Heart right ventricle (tissue), 16 donors: ENCODE measurements at places on chromosomes 1 and 21. TPM values are rescaled to one million over a fixed set of nuclear protein-coding genes. Genes with fewer than 3 reads are reported as not detected.

PCSK9 gene
- total RNA-seq = not detected

PTPRC gene
- 2.7 TPM for total RNA-seq

OR6N1 gene
- total RNA-seq = not detected

PADI1 gene
- not detected for total RNA-seq

TEDDM1 gene
- total RNA-seq = not detected

PADI2 gene
- total RNA-seq = 0.26 TPM

TMEM63A gene
- 22.4 TPM for total RNA-seq

AADACL3 gene
- total RNA-seq = not detected

PCP4L1 gene
- total RNA-seq = 1.0 TPM

DNA sequence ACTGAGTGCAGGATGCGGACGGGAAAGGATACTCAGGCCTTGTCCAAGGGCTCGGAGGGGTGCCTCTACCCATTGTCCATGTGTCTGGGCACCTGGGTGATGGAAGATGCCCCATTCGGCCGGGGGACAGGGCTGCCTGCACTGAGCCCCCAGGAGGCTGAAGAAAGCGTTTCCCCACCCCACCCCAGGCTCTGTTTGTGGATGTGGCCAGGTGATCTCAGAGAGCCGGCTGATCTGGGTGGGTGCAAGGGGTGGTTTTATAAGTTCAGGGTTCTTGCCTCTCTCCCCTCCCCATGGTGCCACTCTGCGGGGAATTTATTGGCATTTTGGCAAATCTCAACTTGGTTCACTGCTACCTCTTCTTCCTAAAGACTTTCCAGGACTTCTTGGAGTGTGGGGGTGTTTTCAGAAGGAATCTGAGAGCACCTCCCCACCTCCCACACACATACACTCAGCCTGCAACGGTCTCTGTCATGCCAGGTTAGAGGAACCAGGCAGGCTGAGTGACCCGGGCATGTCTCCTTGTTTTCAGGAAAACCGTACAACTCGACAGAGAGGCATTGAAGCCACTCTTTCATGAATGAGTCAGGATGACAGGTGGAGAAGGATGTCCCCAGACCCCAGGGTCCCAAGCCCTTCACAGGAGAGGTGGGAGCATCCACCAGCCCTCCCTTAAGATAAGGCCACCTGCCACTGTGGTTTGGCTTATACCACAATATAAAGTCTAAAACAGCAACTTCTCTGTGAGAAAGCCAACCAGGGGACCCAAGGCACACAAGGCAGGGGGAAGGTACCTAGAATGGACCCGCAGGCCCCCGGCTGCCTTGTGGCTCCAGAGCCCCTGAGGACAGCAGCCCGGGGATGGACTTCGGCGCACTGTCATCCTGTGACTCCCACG lies 174.9 kb downstream of the ETS2 start:
- no peak for DNase-seq

DNA sequence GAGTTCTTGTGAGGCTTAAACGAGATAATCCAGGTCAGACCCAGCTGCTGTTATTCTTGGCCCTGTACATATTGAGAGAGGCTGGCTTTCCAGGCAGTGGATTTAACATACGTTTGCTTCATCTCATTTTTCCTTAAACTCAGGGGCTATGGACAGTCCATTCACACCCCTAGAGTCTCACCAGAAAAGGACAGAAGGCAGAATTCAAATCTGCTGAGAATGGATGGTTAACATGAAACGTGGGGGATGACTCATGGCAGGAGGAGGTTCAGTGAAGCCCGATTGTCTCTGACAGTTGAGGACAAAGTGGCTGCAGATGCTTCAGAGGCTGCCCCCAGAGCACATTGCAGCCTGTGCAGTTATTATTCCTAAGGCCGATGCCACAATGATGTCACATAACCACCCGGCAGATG lies 39.5 kb downstream of the TGFB2 start:
- no peak for DNase-seq

DNA sequence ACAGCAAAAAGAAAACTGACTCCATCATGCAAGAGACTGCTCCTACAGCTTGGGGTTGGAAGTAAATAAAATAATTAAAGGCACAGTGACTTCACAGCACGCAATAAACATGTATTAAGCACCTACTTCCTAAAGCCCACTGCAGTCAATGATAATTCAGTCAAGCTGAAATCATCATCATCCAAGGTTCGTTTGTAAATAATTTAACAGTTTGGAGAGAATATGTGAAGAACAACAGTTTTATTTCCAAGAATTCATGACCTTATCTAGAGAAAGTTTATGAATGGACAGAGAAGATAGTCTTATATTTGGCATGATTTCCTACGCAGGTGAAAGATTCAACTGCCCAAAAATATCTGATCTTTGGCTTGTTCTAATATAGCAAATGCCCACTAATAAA lies 86.8 kb downstream of the SMYD3 start:
- no peak for DNase-seq

- no peak for DNase-seq
Observed at GRCh38 chr21:28150778-28151177, 841.9 kb downstream of the LTN1 start.

- no peak for DNase-seq
Observed at GRCh38 chr1:77874804-77875445, 13.5 kb upstream of the NEXN start.

GRCh38 chr1:209406595-209406994 lies 176.9 kb upstream of the CAMK1G start:
- no peak for DNase-seq

DNA sequence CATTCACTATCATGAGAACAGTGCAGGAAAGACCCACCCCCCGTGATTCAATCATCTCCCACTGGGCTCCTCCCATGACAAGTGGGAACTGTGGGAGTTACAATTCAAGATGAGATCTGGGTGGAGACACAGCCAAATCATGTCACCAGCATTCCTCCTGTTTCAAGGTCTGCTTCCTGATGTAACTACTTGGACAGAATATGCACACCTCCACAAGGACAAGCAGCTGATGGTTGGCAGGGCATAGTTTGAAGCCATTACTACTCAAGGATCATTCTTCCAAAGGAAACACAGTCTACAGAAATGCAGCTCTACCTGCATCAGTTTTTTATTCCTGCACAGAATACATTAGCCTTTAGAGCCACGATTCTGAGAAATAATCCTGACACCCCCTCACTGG lies 28.5 kb upstream of the RNF2 start:
- DNase-seq = no peak

- no peak for DNase-seq
Observed at GRCh38 chr1:76625886-76626678, 241.2 kb upstream of the ST6GALNAC5 start.

DNA sequence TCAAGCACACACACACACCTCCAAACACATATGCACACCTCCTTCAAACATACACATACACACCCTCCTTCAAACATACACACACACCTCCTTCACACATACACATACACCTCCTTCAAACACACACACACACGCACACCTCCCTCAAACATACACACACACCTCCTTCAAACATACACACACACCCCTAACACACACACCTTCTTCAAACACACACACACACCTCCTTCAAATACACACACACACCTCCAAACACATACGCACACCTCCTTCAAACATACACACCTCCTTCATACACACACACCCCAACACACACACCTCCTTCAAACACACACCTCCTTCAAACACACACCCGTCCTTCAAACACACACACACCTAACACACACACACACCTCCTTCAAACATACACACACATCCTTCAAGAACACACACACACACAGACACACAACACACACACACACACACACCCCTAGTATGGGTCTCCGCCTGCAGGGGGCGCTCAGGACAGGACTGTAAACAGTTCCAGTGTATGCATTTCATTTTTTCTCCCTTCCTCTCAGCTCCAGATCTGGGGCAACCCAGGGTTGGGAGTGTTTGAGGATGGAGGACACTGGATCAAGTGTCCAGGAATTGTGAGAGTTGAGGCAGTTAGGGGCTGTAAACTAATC lies 12.1 kb downstream of the LGR6 start:
- DNase-seq = no peak

- DNase-seq = no peak
Observed at GRCh38 chr21:18608226-18608625, 204.6 kb upstream of the TMPRSS15 start.

GRCh38 chr21:36985751-36986594 lies 19.5 kb upstream of the HLCS start:
- no peak for DNase-seq

- DNase-seq = no peak
Observed at GRCh38 chr1:159088546-159089183, 12.1 kb upstream of the AIM2 start.

DNA sequence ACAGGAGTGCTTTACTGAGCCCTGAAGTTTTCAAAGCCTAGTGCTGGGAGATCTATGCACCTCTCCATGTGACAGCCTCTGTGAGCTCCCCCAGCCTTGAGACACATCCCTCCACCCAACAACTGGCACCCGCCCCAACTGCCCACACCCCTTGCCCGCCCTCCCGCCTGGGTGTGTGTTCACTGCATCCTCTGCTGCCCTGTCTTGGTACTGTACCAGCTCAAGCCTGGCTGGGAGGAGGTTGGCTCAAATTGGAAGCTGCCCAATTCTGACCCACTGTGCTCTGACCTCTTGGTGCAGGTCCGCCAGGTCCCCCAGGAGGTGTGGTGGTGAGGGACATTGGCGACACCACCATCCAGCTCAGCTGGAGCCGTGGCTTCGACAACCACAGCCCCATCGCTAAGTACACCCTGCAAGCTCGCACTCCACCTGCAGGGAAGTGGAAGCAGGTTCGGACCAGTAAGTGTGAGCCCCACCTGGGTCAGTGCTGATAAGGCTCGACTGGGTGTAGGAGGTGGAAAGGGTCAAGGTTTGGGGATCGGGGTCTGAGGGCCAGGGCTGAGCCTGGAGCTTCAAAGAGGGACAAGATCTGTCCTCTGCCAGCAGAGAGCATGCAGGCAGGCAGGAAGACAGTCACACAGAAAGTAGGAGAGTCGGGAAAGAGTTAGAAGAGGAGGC lies 18.0 kb downstream of the TMEM81 start:
- DNase-seq = no peak

- DNase-seq = peak; percentile 59
Observed at GRCh38 chr1:26768755-26769154, 19.0 kb upstream of the PIGV start.

GRCh38 chr1:86138746-86139145 lies 17.8 kb downstream of the COL24A1 start:
- DNase-seq = no peak

GRCh38 chr1:41640141-41640751 lies 155.8 kb upstream of the EDN2 start:
- no peak for DNase-seq

- DNase-seq = no peak
Observed at GRCh38 chr1:228685081-228685660, 50.1 kb upstream of the RHOU start.

DNA sequence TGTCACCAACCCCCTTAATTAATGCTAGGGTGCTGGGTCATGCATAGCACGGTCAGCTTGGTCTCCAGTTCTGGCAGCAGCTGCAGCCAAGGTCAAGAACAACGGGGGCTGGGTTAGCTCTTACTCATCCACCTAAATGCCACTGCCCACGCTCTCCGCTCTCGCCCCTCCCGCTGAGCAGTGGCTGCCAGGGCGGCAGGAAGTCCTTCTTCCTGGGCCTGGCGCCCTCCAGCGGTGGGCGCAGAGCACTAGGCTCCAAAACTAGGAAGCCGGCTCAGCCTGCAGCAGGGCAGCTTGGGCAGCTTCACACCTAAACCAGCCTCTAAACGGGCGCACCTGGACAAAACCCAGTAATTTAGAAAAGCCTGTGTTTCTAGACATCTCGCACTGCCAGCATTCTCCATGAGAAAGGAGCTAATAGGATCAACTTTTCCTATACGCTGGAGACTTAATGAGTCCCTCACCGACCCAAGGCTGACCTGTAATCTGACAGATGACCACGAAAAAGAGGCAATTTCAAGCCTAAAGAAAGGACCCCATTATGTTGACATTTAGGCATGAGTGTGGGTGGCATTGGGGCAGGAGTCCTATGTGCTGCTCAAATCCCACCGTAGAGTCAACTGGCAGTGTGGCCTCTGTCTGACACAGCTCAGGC lies 78.4 kb upstream of the LRRN2 start:
- peak; percentile 75 for DNase-seq

DNA sequence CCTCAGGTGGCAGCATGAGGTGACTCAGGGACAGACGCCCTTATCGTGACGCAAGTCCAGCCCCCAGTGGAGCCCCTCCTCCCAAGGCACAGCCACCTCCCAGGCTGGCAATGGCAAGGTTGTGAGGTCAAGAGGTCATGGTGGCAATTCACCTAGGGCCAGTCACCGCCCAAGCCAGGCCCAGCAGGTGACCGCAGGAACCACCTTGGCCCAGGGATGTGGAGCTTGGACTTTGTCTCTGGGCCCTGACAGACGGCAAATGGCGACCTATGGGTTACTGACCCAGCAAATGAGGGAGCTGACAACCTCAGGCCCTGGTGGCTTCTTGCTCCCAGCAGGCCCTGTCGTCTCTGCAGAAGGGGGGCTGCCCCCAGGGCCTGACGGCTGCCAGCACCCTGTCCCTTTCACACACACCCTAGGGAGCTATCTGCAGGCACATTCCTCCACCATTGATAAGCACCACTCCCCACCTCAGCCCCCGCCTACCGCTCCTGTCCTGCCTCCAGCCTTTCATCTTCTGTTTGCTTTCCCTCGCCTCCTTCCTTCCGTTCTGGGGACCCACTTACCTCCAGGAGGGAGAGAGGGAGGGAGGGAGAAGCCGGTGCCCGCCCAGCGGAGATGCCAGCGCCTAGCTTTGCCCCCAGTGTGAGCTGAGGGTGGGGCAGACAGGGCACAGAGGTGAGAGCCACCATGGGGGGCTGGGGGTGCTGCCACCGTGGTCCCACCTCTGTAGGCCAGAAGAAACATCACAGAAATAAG lies 12.1 kb downstream of the EPHA2 start:
- DNase-seq = peak; percentile 75

GRCh38 chr1:116067566-116067890 lies 43.7 kb upstream of the MAB21L3 start:
- DNase-seq = peak; percentile 14

GRCh38 chr1:47598357-47598756 lies 160.5 kb downstream of the FOXD2 start:
- no peak for DNase-seq
